LoVo (cell line): ENCODE measurements at places on chromosomes 1 and 21.

DNA sequence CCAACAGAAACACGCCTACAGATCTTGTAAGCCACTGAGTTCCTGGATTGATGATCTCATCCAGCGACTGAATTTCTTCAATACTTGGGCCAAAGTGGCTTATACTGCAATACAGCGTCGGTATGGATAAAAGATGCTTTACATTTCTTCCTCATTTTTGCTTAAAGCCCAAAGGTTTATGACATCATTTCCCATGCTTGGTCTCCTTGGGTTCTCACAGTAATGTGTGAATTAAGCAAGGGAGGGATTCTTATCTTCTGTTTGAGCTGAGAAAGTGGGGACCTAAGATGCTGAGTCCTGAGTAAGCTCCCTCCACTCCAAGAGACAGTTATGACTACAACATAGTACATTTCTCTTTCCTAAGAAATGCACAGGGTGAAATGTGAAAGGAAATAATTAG is 39.5 kb downstream of the LBR start:
- DNase-seq: no peak

DNA sequence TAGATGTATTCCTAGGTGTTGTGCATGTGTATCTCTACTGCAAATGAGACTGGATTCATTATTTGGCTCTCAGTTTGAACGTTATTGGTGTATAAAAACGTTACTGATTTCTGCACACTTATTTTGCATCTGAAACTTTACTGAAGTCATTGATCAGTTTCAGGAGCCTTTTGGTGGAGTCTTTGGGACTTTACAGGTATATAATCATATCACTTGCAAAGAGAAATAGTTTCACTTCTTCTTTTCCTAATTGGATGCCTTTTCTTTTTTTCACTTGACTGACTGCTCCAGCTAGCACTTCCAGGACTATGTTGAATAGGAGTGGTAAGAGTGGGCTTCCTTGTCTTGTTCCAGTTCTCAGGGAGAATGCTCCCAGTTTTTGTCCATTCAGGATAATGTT is 252.2 kb downstream of the SMYD3 start:
- no peak for DNase-seq

- peak; percentile 93 for DNase-seq
Observed at GRCh38 chr1:40373323-40374283, at the start of gene SMAP2. TSS of gene SMAP2 (plus strand) at chr1:40373727. CDS start at chr1:40374121, 394 bp downstream.

- DNase-seq: no peak
Observed at GRCh38 chr1:6095511-6096242, 50.0 kb downstream of the KCNAB2 start.

GRCh38 chr1:16921391-16922185 is at the start of gene CROCC:
TSS of gene CROCC (plus strand) at chr1:16921931. CDS start at chr1:16922019, 88 bp downstream.
- DNase-seq: no peak

DNA sequence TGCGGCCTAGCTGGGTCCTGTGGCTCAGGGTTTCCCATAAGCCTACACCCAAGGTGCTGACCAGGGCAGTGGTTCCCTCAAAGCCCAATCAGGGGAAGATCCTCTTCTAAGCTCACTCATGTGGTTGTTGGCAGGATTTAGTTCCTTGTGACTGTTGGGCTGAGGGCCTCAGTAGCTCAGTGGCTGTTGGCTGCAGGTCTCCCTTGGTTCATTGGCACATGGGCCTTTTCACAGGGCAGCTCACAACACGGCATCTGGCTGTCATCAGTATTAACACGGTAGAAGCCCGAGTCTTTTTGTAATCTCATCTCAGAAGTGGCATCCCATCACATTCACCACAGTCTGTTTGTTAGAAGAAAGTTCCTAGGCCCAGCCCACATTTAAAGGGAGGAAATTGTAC is 188.2 kb upstream of the HMCN1 start:
- no peak for DNase-seq

- DNase-seq: no peak
Observed at GRCh38 chr1:215599418-215600074, 32.4 kb downstream of the KCTD3 start.

- no peak for DNase-seq
Observed at GRCh38 chr1:200869753-200870391, 2.9 kb upstream of the GPR25 start.

GRCh38 chr1:82346141-82346540 is 545.4 kb downstream of the ADGRL2 start:
- no peak for DNase-seq

- DNase-seq: no peak
Observed at GRCh38 chr1:92123868-92124267, 43.7 kb downstream of the BTBD8 start.

DNA sequence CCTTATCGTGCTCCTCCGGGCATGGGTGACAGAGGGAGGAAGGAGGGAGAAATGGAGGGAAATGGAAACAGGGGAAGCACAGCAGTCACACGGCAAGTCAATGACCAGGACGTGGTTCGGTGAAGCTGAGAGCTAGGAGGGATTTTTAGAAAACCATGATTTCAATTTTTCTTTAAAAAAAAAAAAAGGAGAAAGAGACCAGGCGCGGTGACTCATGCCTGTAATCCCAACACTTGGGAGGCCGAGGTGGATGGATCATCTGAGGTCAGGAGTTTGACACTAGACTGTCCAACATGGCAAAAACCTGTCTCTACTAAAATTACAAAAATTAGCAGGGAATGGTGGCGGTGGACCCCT is 776 bp upstream of the TNFRSF9 start:
- no peak for DNase-seq

DNA sequence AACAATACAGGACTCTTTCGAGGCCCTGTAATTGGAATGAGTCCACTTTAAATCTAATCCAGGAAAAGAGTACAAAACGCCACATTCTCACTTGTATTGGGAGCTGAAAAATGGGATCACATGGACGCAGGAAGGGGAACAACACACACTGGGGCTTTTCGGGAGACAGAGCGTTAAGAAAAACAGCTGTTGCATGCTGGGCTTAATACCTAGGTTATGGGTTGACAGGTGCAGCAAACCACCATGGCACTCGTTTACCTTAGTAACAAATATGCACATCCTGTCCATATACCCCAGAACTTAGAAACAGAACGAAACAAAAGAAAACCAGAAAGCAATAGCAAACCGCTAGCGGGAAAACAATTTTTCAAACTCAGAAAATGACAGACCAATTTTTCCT is 1532.7 kb upstream of the TPTE start:
- DNase-seq: no peak

DNA sequence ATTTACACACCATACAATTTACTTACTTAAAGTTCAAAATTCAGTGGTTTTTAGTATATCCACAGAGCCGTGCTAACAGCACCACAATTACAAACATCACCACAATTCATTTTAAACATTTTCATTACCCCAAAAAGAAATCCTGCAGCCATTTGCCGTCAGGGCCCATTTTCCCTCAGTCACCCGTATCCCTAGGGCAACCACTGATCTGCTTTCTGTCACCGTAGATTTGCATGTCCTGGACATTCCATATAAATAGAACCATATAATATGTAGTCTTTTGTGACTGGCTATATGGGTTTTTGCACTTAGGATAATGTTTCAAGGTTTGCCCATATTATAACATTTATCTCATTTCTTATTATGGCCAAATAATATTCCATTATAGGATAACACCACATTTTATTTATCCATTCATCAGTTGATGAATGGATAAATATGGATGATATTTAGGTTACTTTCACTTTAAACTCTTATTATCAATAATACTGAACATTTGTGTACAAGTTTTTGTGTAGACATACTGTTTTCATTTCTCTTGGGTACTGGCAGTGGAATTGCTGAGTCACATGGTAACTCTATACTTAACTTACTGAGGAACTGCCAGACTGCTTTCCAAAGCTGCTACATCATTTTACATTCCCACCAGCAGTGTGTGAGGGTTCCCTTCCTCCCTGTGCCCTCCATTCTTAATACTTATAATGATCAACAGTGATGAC is 68.9 kb downstream of the ST3GAL3 start:
- DNase-seq: no peak

DNA sequence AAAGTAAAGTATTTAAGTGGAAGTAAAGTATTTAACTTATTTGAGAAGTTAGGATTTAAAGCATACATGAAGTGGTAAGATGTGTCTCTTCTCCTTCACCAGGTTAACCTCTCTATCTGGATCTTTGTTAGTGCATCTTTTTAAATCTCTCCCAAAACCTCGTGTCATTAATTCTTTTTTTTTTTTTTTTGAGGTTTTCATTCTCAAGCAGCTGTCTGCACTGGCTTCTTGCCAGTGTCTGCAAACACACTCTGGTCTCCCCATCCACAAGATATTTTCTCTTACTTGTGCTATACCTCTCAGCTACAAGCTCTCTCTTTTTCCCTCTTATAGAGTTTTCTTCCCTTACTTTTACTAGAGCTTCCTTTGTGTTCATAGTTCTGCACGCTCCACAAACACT is 49.0 kb downstream of the CLDN17 start:
- no peak for DNase-seq

DNA sequence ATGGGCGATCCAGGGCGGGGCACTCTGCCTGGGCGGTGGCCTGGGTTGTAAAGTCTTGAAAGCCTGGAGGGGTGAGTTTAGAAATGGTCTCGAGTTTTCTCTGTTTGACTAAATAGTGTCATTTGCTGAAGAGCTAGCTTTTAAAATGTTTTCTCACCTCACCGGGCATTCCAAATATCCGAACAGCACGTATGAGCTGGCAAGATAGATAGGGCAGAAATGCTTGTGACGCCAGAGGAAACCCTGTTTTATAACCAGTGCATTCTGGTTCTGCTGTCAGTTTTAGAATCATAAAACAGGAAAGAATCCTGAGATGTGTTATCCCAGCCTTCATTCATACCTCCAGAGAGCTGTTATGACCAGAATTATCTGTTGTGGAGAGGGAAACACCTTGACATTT is 725 bp downstream of the RTCA start:
- DNase-seq: peak; percentile 21

GRCh38 chr1:84769636-84770035 is 79.4 kb upstream of the SSX2IP start:
- no peak for DNase-seq

DNA sequence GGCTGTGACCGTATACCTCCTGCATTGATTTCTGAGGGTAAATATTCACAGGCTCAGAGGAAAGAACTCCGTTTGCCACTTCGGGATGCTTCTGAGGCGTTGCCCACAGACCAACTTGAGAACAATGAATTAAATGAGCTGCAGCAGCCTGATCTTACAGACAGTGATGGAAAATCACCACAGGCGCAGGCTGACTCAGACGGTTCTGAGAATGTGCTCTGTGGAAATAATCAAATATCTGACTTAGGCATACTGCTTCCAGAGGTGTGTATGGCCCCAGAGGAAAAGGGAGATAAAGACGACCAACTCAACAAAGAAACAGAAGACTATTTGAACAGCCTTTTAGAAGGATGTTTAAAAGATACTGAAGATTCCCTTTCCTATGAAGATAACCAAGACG is 76.7 kb upstream of the SCCPDH start:
- no peak for DNase-seq

DNA sequence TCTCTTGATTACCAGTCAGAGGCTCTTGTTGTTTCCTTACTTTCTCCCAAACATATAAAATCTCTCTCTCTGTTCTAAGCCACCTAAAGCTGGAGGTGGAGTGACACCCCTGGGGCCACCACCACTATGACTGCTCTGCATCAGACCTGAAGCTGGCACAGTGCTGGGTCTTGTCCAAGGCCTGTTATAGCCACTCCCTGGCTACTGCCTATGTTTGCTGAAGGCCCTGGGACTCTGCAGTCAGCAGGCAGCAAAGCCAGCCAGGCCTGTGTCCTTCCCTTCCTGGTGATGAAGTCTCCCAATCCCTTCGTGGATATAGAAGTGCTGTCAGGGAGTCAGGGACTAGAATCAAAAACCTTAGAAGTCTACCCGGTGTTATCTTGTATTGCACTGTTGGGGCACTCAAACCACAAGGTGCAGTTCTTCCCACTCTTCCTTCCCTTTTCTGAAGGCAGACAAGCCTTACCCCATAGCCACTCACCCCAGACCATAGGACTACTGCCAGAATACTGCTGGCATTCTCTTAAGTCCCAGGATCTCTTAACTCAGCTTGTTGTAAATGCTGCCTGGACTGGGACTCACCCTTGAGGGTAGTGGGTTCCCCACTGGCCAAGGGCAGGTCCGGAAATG is 103.1 kb downstream of the RPS6KC1 start:
- no peak for DNase-seq

- no peak for DNase-seq
Observed at GRCh38 chr1:172578586-172578985, 45.6 kb downstream of the SUCO start.

- DNase-seq: no peak
Observed at GRCh38 chr21:33787431-33787830, 128.2 kb downstream of the ATP5PO start.

DNA sequence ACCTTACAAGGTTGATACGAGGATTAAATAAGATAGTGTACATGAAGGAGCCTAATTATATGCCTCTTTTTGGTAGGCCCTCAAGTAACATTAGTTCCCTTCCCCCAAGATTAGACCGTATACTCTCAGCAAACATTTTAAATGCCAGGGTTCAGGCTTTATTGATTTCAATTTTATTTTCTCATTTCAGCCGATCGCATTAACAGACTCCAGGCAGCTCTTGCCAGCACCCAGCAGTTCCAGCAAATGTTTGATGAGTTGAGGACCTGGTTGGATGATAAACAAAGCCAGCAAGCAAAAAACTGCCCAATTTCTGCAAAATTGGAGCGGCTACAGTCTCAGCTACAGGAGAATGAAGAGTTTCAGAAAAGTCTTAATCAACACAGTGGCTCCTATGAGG is 104.4 kb upstream of the BMP8A start:
- DNase-seq: no peak

DNA sequence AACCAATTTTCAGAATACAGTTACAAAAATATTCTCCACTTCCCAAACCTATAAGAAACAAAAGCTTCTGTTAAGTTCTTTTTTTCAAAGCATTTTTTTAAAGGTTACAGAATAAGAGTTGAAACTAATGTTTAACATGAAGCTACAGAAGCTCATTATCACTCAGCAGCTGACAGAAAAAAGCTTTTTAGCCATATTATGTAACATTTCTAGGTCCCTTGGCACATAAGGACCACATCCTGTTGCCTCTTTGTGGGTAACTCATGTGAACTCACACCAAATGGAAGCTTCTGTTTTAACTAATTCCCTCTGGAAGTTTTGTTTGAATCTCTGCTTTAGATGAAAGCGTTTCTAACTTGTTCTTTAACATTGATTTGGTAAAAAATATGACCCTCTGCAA is 242.5 kb upstream of the TMPRSS15 start:
- no peak for DNase-seq

DNA sequence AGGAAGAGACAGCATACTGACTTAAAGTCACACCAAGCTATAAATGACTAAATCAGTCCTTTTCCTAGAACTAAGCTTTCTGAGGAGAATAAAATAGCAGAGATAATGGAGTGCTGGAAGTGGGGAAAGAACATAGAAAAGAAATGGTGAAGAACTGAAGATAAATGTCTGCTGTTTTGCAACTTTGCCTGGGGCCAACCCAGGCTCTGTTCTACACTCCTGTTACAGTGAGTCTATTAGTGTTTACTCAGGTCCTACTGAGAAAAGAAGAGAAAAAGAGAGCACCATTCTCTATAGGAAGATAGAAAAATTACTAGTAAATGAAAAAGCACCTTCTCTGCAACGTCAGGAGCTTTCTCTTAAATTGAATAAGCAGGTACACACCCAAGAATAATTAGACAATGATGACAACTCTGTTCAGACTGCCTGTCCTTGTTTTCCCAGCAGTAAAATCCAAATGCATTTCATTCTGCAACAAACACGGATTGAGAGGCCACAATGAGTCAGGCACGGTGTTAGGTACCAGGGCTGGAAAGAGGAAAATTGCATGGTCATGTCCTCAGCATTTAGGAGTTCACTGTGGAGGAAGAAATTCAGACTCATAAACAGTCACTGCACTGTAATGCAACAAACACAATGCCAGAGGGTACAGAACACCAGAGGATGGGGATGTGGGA is 139.4 kb upstream of the CAMK1G start:
- DNase-seq: no peak
